ENCODE measurements at places on chromosomes 6 and 20.

DNA sequence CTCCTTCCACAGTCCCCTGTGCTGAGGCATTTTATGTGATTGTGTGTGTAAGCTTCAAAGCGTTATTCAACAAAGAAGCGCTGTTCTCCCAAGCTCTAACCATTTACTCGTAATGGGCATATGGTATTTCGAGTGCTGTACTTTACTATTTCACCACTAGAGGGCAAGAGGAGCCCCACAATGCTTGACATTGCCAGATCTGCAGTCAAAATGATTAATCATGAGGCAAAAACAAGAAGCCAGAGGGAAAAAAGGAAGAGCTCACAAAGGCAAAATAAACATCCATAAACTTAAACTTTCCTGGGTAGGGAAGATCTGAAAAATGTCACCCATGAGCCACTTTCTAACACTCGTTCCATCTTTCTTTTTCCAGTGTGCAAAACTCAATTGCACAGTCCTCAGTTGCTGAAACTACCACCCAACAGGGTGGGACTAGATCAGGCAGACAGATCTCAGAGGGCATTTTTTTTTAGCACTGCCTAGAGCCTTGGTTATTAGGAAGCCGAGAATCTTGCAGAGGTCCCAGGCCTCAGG is 215.0 kb upstream of the PLCB4 start:
- no peak for DNase-seq

GRCh38 chr6:679282-679681 is 13.7 kb downstream of the EXOC2 start:
- DNase-seq = no peak

DNA sequence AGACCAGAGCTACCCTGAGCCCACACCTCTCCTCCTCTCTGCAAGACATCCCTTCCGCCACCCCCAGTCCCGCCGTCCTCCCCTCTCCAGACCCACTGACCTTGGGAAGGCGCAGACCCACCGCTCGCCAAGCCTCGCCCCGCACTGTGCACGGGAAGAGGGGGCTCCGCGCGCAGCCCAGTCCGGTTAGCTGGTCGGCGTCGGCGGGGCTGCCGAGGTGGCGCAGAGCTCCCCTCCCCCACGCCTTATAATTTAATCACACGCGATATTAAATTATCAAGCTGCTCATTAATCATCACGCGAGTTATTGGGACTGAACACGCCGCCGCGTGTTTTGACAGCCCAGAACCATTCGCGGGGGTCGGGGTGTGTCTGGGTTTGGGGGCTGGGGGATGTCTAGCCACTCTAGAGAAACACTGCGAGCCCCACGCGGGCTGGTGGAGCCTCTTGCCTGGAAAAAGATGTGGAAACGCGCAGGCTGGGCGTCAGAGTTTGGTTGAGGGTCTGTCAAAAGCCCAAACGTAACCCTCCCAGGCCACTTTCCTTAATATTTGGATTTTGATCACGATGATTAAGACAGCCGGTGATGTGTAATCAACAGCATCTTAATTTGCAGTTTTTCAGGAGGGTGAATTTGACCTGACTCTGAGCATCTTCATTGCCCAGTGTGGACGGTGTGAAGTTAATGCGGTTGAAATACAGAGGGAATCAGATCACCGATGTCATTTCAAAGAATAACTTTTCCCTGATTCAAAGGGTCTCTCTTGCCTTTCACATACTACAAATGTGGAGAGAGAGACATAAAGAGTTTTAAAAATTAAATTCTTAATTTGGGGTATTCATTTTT is at the start of gene LINC00237:
TSS of gene LINC00237 (minus strand) at position 188 of the 847 bp plus-strand sequence.
- DNase-seq = no peak

DNA sequence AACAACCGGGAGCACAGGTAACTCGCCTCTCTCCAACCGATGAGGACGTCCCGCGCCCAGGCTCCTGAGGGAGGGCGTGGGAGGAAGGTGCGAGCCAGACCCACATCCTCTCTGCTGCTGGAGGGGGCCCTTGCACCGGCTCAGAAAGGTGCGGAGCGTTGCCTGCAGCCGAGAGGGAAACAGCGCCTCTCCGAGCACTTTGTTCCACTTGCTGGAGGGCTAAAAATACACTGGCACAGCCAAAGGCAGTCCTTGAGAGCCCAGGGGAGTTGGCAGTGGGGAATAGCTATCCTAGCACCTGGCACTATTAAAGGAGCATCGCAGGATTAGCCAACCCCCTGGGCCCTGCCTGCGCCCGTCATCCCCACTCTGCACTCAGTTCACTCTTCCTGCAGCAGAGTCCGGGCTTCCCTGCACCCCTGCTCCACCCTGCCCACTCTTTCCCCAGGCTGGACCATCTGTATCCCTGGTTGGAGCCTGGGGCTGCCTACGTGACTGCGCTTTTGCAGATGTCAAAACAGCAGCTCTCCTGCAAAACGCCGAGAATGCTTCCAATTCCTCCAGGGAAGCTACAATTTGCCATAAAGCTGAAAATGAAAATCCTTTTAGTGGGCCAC is 108.9 kb downstream of the SNX5 start:
- DNase-seq = no peak

DNA sequence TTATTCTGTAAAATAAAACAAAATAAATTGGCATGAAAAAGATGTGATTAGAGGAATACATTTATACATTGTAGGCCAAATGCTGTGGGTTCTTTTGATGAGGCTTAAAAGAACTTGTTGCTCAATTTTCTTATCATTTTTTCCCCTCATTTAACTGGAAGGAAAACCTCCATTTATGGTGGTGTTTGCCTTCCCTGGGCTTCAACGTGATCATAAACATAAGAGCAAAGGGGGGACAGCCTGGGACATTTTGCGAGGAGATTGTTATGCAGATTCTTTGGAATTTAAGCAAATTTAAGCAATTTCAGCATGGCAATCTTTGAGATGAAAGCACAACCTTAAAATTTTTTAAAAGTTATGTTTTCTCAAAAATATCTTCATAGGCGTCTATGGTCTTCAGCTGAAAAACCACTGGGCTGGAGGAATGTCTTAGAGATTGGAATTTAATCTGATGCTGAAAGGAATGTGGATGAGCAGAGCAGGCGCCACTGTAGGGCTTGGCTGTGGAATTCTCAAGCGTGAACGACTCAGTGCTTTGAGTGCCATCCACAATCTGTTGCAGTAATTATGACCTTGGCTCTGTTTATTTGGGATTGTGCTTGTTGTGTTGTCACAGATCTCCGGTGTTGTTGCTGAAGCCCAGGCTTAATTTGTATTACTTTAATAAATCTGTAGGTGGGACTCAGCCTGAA is 149.4 kb upstream of the MLIP start:
- no peak for DNase-seq

GRCh38 chr6:74574794-74575193 is 631.1 kb downstream of the COL12A1 start:
- no peak for DNase-seq

DNA sequence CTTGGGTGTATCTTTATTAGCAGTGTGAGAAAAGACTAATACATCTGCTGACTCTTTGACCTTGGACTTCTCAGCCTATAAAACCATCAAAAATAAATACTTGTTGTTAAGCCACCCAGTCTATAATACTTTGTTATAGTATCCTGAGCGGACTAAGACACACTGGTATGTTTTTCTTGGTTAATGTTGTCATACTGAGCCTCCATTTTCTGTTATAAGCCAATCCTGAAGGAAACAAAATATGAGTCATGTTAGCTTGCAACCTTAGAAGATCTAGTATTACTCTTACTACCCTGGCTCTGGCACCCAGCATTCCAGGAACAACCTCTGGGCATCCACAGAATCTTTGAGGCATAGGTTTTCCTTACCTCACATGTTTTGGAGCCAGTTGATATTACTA is 307.2 kb downstream of the FRK start:
- DNase-seq = no peak

DNA sequence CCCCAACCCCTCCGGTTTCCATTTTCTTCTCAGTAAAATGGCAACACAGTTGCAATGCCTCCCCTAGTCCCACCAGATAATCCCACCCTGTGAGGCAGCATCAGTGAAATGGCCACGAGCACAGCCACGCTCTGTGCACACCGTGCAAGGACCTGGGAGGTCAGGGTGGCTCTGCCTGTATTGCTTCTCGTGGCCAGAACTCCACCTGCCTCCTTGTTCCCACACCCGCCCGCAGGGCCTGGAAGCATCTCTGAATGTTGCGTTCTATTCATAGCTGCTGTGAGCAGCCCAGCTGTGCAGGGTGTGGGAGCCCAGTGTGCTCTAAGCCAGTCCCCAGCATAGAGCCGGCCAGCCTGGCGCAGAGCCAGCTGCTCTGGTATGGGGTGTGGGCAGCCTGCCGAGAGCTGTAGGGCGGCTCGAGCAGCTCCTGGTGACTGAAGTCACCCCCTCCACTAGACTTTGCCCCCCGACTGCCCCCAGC is 161.1 kb downstream of the DLL1 start:
- DNase-seq = no peak

DNA sequence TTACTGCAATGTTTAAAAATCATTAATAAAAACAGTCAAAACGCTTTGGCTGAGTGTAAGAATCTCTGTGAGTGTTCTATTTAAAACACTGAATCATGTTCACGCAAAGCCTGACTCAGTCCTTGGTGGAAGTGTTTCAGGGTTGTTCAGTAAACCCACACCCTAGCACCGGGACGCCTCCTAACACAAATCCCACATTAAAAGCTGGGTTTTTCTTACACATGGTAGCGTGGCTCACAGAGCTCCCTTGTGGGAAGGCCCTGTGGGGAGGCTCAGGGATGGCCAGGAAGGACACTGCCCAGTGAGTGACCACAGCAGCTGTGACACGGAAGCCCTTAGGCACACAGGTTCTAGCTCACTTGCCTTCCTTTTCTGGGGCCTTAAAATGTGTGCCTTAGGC is 80.2 kb downstream of the GMPR start:
- peak; percentile 52 for DNase-seq

- DNase-seq = no peak
These were observed 73.7 kb downstream of the AFG1L start for GRCh38 chr6:108368431-108369030.

DNA sequence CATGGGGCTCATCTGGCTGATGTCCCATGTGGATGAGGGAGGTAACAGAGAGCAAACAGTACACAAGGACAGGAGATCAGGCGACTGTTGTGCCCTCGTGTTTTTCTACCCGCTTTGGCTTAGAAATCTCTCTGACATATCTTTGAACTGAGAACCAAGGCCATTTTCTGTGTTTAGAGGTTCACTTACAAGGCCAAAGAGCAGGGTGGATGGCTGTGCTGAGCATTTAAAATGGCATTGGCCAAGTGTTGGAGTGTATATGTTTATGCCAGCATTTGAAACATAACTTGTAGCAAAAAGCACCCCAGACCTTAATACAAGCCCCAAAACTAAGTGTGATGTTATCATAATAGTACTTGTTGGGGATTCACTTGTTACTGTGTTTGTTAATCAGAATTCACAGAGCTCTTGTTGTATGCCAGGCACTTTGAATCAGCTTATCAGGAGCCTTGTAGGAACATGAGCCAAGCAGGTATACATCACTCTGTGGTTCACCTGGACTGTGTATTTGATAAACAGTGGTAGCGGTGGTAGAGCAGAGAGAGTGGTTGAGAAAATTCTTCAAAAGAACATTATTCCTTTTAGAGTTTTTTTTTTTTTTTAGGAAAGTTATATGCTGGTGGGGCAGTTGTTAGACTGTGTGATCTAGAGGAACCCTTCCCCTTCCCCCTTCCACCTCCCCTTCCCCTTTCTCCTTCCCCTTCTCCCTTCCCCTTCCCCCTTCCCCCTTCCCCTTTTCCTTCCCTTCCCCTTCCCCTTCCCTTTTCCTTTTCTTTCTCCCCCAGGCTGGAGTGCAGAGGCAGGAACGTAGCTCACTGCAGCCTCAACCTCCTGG is 71.3 kb downstream of the ATRN start:
- no peak for DNase-seq

- no peak for DNase-seq
These were observed 12.1 kb downstream of the EXOC2 start for GRCh38 chr6:680666-681340.

DNA sequence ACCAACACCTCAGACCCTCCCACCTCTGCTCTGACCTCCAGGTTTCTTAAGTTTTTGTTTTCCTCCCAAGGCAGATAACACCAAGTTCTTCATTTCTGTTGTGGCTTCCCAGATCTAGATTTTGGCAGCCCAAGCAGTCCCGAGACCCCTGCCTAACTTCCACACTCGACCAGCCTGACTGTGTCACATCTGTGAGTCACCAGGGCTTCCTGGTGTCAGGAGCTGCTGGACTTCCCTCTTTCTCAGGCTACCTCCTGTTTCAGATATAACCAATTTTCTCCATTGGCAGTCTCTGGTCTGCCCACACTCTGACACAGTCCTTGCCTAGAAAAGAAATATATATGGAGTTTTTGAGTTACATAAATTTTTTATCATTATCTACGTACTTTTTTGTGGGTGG is 46.1 kb upstream of the CCN6 start:
- DNase-seq = no peak

GRCh38 chr20:9981829-9982228 is 53.0 kb upstream of the ANKEF1 start:
- no peak for DNase-seq

- DNase-seq = no peak
These were observed 103.5 kb downstream of the LAMP5 start for GRCh38 chr20:9617940-9618339.

GRCh38 chr6:162119341-162119740 is 608.2 kb downstream of the PRKN start:
- DNase-seq = no peak

DNA sequence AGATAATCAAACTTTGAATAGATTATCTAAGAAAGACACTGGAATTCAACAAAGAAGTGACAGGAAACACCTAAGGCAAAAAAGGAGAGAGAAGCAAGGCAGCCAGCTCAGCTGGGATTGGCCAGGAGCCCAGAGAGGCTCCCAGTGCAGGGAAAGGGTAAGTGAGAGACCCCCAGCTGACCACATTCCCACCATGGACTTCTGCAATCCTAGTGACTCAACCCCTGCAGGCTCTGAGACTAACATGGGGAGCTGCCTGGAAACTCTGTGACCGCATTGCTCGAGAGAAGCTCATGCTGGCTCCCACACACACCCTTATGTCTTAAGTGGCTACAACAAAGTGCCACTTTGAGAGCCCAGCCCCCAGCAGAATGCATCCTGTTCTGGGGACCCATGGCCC is 215.1 kb downstream of the PACRG start:
- DNase-seq = no peak
